ENCODE measurements at places on chromosomes 12 and 14.

GRCh38 chr12:130300090-130300489, 37.6 kb upstream of the PIWIL1 start:
- no peak for DNase-seq

GRCh38 chr12:51371295-51371953, 19.8 kb downstream of the GALNT6 start:
- DNase-seq, result peak; percentile 60

DNA sequence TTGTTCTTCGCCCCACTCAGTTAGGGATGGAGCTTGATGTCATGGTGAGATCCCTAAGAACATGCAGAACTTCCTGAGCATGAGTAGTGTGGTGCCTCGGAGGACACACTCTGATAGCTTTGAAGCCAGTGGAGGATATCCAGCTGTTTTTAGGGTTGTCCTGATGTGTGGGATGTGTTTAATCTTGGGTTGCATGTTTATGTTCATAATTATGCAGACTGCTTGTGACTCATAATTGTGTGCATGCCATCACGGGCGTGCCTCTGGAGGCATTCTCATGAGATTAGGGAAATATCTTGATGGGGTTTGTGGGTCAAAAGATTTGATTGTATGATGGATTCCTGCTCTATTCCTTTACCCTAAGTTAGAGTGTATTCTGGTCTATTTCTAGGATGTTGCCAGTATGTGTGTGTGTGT, 267.4 kb upstream of the PELI2 start:
- no peak for DNase-seq

- DNase-seq, result no peak
Observed at GRCh38 chr14:92259613-92260357, 63.2 kb upstream of the SLC24A4 start.

DNA sequence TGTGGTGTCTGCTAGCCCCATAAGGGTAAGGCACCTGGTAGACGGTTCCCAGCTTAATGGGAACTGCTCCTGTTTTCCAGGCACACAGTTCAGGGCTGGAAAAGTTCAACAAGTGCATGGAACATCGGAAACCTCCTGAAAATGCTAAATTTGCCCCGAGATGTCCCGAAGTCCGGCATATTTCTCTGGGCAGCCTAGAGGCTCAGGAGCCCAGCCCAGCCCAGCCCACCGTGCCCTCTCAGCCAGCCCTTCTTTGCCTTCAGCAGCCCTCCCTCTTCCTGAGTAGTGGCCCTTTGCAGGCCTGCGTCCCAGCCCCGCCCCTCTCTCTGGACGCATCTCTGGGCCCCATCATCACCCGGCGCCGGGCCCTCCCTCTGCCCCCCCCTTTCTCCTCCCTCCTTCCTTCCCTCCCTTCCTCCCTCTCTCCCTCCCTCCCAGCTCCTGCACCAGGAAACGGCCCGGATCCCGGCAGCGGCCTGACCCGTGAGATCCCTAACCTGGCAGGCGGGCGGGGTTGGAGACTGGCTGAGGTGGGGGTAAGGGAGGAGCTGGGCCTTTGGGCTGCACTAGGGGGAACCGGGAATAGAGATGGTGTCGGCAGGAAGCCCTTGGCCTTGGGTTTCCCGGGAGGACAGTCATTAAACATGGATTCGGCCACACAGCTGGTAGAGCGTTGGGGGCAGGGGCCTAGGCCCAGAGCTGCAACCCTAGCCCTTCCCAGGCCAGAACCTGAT, at the start of gene BCL2L2:
Gene BCL2L2, plus strand, starts transcription at position 422 of the 734 bp plus-strand sequence. CDS start 935 bp downstream, outside the sequence.
- DNase-seq, result peak; percentile 88

- no peak for DNase-seq
Observed at GRCh38 chr14:72916174-72916573, 10.1 kb upstream of the DCAF4 start.

DNA sequence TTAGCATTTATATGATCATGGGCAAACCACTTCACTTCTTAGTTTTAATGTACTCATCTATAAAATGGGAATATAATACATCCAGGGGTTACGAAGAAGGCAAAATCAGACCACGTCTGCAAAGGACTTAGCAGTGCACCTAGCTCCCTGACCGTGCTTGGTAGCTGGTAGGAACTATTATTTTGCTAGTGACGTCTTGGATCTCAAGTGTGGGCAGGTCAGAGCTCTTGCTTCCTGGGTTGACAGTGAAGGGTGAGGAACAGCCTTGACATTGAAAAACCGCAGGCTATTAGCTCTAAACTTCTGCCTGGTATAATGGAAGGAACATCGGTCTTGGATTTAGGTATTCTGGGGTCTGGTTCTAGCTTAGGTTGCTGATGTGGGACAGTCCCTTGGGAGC, 89.3 kb upstream of the MED13L start:
- DNase-seq, result no peak

- peak; percentile 4 for DNase-seq
Observed at GRCh38 chr14:83638748-83639504, 1891.0 kb upstream of the FLRT2 start.

DNA sequence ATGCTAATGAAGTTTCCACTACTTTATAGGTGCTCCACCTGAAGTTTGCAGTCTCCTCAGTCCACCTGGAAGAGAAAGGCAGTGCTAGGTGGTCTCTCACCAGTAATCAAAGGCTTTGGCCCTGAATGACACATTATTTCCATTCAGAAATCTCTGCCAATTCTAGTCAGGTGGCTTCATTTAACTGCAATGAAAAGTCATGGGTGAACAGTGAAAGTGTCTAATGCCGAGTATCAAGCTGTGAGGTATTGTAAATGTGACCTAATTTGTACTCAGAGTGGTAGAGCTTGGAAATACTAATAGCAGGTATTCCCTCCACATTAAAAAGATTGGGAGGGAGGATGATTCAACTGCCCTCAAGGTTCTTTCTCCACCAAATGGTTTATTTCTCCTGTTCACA, 220.9 kb upstream of the LRFN5 start:
- no peak for DNase-seq
